Transverse colon (tissue), 4 donors: ENCODE measurements at places on chromosomes 11 and 22. TPM values are rescaled to one million over a fixed set of nuclear protein-coding genes. Genes with fewer than 3 reads are reported as not detected.

DNA sequence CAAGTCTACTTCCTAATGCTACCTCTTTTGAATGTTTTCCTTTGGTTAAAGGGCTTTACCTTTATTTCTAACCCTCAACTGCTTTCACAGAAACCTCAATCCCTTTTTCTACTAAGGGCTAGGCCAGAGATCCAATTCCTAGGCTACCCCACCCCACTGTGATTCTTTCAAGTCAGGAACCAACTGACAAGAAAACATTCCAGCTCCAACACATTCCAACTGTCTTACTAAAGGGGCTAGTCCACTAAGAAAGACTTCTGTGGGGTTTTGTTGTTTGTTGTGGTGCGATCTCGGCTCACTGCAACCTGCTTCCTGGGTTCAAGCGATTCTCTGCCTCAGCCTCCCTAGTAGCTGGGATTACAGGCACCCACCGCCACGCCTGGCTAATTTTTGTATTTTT, 151.3 kb downstream of the APOL5 start:
- DNase-seq: no peak
- H3K27me3 ChIP-seq: no peaks in the 10 kb centered on the region
- no peaks in the 10 kb centered on the region for H3K36me3 ChIP-seq
- no peak overlapping the region for H3K27ac ChIP-seq

- no peaks in the 10 kb centered on the region for H3K4me1 ChIP-seq
- no peak overlapping the region for H3K27ac ChIP-seq
- no peaks in the 10 kb centered on the region for H3K36me3 ChIP-seq
- DNase-seq: no peak
- H3K4me3 ChIP-seq: no peak overlapping the region
Measured at GRCh38 chr11:1254733-1255132, 31.9 kb downstream of the MUC5B start.

- no peaks in the 10 kb centered on the region for H3K27me3 ChIP-seq
- no peak overlapping the region for H3K27ac ChIP-seq
- no peaks in the 10 kb centered on the region for H3K4me1 ChIP-seq
- DNase-seq: no peak
- H3K4me3 ChIP-seq: no peak overlapping the region
- H3K36me3 ChIP-seq: no peaks in the 10 kb centered on the region
Measured at GRCh38 chr11:47057365-47057764, 119.3 kb downstream of the ARFGAP2 start.

DNA sequence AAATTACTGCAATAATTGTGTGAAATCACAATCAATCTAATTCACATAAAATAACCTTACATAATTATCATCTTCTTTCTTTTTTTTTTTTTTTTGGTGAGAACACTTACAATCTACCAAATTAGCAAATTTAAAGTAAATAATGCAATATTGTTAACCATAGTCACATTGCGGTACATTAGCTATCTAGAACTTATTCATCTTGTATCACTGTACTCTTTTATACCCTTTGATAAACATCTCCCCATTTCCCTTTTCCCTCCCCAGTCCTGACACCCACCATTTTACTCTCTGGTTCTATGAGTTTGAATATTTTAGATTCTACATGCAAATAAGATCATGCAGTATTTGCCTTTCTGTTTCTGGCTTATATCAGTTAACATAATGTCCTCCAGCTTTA, 24.0 kb upstream of the PRAME start:
- H3K4me1 ChIP-seq: no peaks in the 10 kb centered on the region
- DNase-seq: no peak
- H3K4me3 ChIP-seq: no peak overlapping the region
- H3K27ac ChIP-seq: no peak overlapping the region
- H3K27me3 ChIP-seq: peaks cover 25% of the 10 kb centered on the region
- no peaks in the 10 kb centered on the region for H3K36me3 ChIP-seq

DNA sequence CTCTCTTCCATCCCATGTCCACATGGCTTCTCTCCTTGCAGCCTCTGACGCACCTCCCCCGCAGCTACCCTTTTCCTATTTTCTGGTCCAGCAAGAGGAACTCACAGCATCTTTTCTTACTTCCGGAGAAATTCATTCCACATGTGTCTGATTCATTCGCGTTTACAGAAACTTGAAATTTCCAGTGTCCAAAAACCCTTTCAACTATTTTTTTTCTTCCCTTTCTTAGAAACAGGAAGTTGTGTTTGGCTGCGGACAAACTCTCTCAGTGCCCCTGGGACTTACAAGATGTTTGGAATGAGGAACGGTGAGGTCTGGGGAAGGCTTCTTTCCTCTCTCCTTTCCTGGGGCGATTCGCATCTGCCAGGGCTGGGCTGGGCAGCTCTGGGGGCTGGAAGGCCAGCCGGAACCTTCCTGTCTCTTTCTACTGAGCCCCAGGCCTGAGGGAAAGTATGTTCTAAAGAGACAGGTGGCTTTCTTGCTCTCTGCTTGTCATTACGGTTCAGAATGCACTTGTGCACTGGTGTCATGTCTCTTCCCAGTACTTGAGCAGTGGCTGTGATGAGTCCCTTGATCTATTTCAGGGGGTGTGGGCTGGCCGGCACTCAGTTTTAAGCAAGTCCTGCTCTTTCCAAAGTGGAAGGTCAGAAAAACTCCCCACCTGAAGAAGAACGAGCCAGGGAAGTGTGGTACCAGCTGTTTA, 27.5 kb downstream of the ADAMTS8 start:
- peaks cover 21% of the 10 kb centered on the region for H3K4me1 ChIP-seq
- H3K4me3 ChIP-seq: no peak overlapping the region
- no peaks in the 10 kb centered on the region for H3K36me3 ChIP-seq

- no peaks in the 10 kb centered on the region for H3K27me3 ChIP-seq
- no peak for DNase-seq
- H3K4me1 ChIP-seq: no peaks in the 10 kb centered on the region
- H3K4me3 ChIP-seq: no peak overlapping the region
- no peaks in the 10 kb centered on the region for H3K36me3 ChIP-seq
- no peak overlapping the region for H3K27ac ChIP-seq
Measured at GRCh38 chr11:83265331-83265730, 20.8 kb downstream of the CCDC90B start.

- H3K27me3 ChIP-seq: no peaks in the 10 kb centered on the region
- H3K4me1 ChIP-seq: no peaks in the 10 kb centered on the region
- H3K27ac ChIP-seq: peak overlapping the region; percentile 45
- no peak overlapping the region for H3K4me3 ChIP-seq
Measured at GRCh38 chr11:19615341-19616183, 97.1 kb upstream of the NAV2 start.

GRCh38 chr22:44658311-44658953, 43.6 kb upstream of the PRR5 start:
- no peaks in the 10 kb centered on the region for H3K36me3 ChIP-seq
- H3K27me3 ChIP-seq: no peaks in the 10 kb centered on the region
- peak; percentile 39 for DNase-seq
- peak overlapping the region; percentile 55 for H3K27ac ChIP-seq
- no peak overlapping the region for H3K4me3 ChIP-seq

DNA sequence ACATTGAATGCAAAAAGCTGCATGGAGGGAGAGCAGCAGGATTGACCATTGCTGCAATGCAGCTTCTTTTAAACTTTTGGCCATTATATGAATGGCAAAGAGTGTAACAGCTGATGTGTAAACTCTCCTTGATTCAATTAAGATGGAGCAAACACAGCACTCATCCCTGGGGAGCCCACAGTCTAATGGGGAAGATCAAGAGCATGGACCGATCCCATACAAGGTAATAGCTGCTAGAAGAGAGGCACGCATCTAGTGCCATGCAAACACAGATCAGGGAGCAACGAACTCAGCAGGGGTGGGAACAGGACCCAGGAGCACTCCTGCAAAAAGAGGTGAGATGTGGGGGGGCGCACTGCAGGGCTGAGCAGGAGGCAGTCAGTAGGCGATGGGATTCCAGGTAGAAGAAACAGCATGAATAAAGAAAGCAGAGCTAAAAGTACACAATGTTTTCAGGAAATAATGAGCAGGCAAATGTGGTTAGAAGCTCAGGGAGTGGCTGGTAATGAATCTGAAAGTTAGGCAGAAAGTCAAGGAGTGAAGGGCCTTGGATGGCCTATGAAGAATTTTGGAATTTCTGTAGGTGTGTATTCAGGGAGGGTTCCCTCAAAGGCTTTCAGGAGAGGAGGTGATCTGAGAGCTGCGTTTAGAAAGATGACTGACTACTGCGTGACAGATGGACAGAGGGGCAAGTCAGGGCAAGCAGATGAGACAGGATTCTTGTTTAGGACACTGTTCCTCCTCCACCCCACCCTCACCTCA, 17.2 kb upstream of the BMAL1 start:
- no peak for DNase-seq
- H3K36me3 ChIP-seq: no peaks in the 10 kb centered on the region
- H3K27ac ChIP-seq: peak overlapping the region; percentile 74

- no peak overlapping the region for H3K4me3 ChIP-seq
- H3K27me3 ChIP-seq: no peaks in the 10 kb centered on the region
- H3K27ac ChIP-seq: no peak overlapping the region
- no peaks in the 10 kb centered on the region for H3K36me3 ChIP-seq
Measured at GRCh38 chr11:65604258-65604657, 8.7 kb upstream of the KCNK7 start.

DNA sequence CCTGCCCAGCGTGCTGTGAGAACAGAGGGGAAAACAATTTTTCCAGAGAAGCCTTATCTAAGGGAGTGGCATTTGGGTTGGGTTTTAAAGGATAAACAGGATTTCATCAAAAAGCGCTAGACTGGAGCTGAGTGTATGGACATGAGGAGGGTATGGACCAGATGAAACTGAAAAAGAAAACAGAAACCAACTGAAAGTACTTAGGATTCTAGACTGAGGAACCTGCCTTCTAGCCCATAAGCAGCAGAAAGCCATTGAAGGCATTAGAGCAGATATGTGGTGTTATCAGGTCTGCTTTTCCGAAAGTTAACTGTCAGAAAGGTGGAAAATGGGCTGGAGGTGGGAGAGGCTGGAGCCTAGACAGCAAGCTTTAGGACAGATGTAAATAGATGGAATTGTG, 340.0 kb upstream of the MPPED2 start:
- no peaks in the 10 kb centered on the region for H3K36me3 ChIP-seq
- DNase-seq: no peak
- H3K27me3 ChIP-seq: no peaks in the 10 kb centered on the region
- H3K4me3 ChIP-seq: no peak overlapping the region
- H3K4me1 ChIP-seq: no peaks in the 10 kb centered on the region

Gene IFTAP
- total RNA-seq: 13.3 TPM

Gene OR5B21
- total RNA-seq: not detected

Gene SLC22A9
- not detected for total RNA-seq

Gene CCT8L2
- total RNA-seq: not detected

Gene GLB1L2
- 26.2 TPM for total RNA-seq

Gene PRR33
- total RNA-seq: not detected
